ENCODE measurements at places on chromosomes 5 and 9.

GRCh38 chr5:179201986-179202385, 141.8 kb downstream of the ZNF354C start:
- DNase-seq: no peak

GRCh38 chr5:73282383-73282782, 109.4 kb downstream of the TMEM174 start:
- DNase-seq: no peak

- DNase-seq: no peak
Observed at GRCh38 chr9:36835271-36835996, 198.6 kb downstream of the PAX5 start.

DNA sequence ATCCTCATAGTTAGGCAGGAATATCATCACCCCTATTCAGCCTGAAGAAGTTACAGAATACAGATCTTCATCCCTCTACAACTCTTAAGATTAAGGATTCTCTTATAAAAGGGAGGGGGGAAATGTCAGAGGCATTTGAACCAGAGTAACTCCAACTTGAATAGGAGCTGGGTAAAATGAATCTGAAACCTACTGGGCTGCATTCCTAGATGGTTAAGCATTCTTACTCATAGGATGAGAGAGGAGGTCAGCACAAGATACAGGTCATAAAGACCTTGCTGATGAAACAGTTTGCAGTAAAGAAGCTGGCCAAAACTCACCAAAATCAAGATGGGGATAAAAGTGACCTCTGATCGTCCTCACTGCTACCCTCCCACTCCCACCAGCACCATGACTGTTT, 14.4 kb downstream of the FREM1 start:
- no peak for DNase-seq

- DNase-seq: no peak
Observed at GRCh38 chr5:138351517-138351916, 968 bp upstream of the KDM3B start.

DNA sequence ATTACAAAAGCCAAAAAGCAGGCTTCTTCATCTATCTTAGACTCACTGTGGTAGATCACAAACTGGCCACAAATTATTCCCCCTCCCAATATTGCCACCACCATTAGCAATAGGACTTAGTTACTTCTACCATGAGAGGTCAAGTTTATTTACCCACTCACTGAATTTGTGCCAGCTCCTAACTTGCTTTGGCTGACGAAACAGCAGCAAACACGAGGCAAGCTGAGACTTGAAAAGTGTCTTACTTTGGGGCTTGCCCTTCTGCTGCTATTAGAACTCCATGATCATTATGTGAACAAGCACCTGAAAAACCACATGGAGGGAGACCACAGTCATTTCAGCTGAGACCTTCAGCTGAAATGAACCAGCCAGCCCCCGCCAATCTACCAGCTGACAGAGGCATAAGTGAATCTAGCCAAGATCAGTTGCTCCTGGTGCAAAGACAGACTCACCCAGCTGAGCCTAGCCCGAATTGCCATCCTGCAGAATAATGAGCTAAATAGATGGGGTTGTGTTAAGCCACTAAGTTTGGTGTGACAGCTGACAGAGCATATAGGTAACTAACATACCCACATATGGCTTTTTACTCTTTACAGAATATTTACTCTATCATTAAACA, 5.7 kb downstream of the WDR41 start:
- no peak for DNase-seq

DNA sequence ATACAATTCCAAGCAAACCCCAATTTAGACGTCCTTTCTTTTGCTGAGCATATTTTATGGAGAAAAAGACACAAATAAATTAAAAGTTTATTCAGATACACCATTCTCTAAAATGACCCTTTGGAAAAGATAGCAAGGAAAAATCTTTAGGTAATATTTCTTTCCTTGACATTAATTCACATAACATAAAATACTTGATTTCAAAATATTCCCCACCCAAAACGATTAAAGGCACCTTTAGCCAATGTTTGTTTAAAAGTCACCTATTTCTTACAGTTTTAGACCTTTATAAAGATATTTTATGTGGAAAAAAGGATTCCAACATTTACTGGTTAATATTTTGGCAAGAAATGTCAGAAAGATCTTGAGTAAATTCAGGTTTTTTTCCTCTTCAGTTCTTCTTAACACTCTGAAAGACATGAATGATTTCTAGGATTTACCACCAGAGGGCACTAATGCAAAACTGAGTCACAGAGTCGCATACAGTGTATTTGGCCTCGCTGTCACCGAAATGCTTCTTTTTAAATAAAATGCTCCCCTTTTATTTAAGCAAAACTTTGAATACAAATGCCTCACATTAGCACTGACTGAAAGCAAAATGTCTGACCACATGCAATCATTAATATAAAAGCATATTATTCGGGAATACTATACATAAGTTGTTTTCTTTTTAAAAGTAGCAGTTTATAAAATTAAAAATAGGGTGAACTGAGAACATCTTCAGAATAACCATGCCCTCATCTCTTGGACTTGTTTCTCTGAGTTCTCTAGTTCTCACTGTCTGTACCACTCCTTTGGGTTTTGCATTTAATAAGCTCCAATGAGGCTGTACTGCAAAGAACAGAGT, 122.5 kb downstream of the SLC1A3 start:
- DNase-seq: peak; percentile 53

GRCh38 chr5:141868541-141868940, 9.7 kb downstream of the PCDH1 start:
- no peak for DNase-seq

- no peak for DNase-seq
Observed at GRCh38 chr5:179033004-179033580, 9.5 kb downstream of the ZNF879 start.

- no peak for DNase-seq
Observed at GRCh38 chr9:36046923-36047322, 10.2 kb downstream of the RECK start.

DNA sequence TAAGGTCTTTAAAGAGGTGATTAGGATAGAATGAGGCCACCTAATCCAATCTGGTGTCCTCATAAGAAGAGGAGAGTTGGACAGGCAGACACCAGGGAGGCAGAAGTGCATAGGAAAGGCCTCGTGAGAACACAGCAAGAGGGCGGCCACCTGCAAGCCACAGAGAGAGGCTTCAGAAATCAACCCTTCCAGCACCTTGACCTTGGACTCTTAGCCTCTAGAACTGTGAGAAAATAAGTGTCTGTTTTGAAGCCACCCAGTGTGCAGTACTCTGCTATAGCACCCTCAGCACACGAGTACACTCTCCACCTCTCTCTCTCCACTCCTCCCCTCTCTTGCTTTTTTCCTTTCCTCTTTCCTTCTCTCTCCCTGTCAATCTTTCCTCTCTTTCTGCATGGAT, 26.8 kb downstream of the NIPAL4 start:
- DNase-seq: no peak
